ENCODE measurements at places on chromosomes 7 and 10. TPM values are rescaled to one million over a fixed set of nuclear protein-coding genes. Genes with fewer than 3 reads are reported as not detected.

GRCh38 chr7:151423936-151424335 is 14.1 kb upstream of the WDR86 start:
- DNase-seq, result no peak

- no peak for DNase-seq
These were observed 17.0 kb upstream of the CASD1 start for GRCh38 chr7:94492601-94493000.

The UBE2H gene
- 84.2 TPM for total RNA-seq

DNA sequence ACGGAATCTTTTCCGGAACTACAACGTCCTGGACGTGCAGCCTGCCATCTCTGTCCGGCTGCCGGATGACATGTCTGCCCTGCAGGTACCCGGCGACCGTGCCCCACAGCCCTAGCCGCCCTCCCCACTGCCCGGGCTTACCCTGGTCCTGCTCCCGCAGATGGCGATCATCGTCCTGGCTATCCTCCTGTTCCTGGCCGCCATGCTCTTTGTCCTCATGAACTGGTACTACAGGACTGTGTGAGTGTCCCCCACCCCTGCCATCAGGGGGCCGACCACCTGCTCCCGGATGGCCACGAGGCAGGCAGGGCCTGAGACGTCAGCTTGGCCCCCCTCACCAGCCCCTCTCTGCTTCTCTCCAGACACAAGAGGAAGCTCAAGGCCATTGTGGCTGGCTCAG is 38.0 kb upstream of the VSIR start:
- no peak for DNase-seq

The LBX1 gene
- total RNA-seq, result not detected

The CALML3 gene
- not detected for total RNA-seq

- no peak for DNase-seq
These were observed 90.5 kb downstream of the WDFY4 start for GRCh38 chr10:48775206-48775517.

- no peak for DNase-seq
These were observed 372.2 kb downstream of the DPP6 start for GRCh38 chr7:154424350-154424749.

The ITPRID1 gene
- total RNA-seq, result not detected

DNA sequence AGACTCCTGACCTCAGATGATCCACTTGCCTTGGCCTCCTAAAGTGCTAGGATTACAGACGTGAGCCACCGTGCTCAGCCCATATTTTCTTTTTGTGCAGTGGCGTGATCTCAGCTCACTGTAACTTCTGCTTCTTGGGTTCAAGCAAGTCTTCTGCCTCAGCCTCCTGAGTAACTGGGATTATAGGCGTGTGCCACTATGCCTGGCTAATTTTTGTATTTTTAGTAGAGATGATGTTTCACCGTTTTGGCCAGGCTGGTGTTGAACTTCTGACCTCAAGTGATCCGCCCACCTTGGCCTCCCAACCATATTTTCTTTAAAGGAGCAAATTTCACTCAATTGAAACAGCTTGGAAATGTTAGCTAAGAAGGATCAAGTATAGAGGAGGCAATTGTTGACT is 16.5 kb downstream of the GBF1 start:
- DNase-seq, result no peak

DNA sequence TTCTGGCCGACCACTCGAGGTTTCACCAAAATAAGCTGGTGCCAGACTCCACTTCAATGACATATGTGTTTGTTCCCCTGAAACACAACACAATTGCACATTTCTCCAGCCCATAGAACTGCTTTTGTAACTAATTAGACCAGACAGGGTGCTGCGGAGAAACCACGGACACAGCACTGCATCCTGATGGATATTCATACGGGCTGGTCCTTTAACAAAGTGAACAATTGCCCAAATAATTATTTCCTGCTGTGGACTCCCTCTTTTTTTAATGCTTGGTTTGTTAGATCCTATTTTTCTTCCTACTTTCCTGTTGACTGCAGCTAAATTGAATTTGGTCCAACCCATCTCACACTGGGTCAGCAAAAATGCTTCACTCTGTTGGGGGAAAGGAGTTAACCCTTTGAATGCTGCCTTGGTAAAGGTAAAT is 198.6 kb upstream of the BMPER start:
- DNase-seq, result no peak

DNA sequence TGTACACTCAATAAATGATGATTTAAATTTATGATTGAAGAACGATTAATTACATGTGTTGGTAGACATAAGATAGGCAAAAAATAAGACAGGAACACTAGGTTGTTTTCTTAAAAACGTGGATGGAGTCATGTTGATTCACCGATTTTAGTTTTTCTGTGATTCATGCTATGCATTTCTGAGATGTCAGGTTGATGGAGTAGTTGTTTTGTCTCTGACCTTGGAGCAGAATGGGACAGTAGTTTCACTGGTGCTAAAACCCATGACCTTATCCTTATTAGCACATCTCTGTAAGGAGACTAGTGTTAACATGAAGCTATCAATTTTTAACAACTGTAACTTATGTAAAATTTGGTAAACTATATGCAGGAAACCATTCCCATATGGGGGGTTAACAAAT is 611.6 kb upstream of the FZD8 start:
- DNase-seq, result no peak

DNA sequence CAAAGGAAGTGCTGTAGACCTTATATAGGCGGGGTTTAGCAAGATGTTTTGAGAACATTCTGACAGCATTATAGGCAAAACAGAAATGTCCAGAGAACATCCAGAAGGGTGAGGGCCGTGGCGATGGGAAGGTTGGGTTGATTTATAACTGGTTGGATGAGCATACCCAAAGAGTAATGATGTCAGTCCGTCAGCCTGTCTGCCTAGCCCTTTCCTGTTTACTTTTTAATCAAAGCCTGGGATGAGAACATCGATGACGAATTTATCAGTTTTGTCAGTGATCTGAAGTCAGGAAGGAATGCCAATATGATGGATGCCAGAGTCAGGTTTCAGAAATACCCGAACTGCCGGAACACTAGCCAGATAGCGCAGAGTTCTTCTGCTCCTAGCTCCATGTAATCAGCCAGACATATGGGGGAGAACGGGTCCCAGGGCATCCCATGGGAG is 33.8 kb upstream of the TRIM8 start:
- no peak for DNase-seq

The CRTAC1 gene
- not detected for total RNA-seq

The GDI2 gene
- 109 TPM for total RNA-seq

GRCh38 chr7:50421043-50421442 is 29.1 kb downstream of the FIGNL1 start:
- no peak for DNase-seq

DNA sequence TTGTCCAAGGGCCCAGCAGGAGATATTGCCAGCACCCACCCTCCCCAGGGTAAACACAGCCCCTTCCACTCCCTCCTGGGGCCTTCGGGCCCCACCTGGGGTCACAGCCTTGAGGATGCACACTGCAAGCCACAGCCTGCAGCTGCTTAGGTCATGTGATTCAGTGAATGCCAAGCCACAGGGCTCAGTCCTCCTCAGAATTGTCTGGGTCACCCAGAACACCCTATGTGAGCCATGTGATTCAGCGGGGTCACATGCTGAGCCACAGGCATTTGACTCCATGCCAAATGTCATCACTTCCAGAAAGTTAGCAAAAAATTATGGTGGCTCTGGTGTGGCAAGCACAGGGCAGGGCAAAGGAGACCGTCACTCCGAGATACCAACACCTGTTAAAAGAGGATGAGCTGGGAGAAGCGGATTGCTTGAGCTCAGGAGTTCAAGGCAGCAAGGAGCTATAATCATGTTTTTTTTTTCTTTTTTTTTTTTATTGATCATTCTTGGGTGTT is 17.2 kb upstream of the PSAP start:
- DNase-seq, result no peak

DNA sequence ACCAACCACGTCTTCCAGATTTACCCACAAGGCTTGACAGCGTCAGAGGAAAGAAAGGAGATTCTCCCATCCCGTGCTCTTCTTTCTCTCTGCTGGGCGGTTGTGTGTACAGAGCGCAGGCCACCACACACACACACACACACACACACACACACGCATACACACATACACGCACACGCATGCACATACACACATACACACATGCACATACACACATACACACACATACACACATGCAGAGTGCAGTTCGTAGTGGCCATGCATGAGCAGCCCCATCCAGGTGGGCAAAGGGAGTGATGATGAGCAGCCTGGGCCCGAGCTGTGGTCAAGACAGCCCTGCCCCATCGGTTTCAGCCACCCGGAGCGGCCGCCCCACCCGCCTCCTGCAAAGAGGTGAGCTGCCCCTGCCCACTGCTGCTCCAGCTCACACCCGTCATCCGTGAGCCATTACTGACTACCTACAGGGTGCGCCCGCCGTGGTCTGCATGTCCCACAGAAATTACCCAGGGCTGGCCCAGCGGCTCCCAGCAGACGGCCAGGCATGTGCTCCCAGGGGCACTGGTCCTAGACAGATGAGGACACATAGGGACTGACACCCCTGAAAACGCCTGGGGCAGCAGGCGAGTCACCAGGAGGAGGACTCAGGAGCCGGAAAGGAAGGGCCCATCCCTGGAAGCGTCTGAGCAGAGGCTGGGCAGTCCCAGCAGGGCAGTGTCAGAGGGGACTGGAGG is 69.6 kb downstream of the ASB13 start:
- DNase-seq, result no peak

- no peak for DNase-seq
These were observed 29.8 kb downstream of the HSPA12A start for GRCh38 chr10:116712519-116712918.

DNA sequence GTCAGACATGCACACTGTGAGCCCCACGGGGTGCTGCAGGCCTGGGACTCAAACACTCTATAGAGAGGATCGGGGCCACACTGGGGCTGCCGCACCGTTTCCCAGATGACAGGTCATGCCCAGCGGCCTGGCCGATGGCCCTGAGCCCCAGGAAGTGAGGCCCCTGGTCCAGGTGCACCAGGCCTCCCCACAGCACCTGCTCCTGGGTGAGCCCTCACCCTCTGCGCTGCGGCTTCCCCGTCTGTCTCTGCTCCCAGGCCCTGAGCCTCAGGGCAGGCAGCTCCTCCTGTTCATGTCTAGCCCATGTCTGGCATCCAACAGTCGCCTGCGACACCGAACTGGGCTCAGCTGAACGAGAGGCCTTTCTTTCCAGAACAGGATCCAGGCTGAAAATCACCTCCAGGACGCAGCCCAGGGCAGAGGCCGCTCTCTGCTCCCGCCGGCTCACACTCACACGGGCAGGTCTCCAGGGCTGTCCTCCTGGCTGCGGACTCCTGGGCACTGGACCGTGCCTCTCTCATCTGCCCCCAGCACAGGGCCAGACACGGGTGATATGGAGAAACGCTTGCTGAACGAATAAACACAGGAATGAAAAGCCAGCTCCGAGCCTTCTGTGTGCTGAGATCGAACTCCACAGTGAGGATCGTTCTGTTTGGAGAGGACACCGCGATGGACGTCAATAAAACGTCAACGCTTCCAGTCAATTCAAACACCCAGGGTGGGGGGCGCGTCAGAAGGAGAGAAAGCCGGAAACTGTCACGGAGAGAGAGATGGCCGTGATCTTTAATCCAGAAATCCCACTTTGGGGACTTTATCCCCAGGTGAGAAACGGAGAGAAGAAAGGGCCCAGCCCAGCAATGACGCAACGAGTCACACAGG is 202.4 kb downstream of the ELFN1 start:
- no peak for DNase-seq

DNA sequence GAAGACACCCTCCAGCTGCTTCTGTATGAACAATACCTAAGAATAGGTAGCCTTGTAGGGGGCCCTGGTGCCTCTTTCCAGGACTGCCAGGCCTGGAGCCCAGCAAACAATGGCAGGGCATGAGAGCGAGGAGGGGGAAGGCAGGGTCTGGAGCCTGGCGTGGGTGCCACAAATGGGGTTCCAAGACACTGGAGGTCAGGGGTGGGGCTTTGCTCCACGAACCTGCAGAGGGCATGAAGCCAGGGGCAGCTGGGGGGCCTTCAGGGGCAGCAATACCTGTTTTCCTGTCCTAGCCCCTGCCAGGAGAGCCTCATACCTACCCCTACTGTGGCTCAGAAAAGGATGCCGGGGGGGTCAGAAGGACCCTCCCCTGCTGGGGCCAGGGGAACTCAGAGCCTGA is 61.6 kb downstream of the SLC29A4 start:
- no peak for DNase-seq

DNA sequence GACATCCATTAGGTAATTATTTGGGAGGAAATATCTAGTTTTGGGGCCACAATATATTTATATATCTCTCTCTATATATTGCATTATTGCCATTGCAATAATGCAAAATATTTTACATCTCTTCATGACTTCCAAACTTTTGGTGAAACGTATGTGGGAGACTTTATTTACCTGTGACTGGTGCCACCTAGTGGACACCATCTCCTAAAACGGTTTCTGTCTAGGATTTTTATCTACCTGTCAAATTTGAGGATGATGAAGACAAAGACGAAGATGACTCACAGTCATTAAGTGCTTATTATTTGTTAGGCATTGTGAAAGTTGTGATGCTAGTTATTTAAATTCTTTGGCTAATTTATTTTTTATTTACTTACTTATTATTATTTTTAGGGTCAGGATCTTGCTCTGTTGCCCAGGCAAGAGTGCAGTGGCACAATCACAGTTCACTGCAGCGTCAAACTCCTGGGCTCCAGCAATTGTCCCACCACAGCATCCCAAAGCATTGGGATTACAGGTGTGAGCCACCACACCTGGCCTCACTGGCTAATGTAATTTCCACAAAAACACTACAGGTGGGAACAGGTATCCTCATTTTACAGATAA is 18.7 kb upstream of the CBLL1 start:
- peak; percentile 23 for DNase-seq

- DNase-seq, result no peak
These were observed 11.5 kb downstream of the STEAP2 start for GRCh38 chr7:90222811-90223725.

The NODAL gene
- not detected for total RNA-seq

The ATP5MK gene
- 135 TPM for total RNA-seq

DNA sequence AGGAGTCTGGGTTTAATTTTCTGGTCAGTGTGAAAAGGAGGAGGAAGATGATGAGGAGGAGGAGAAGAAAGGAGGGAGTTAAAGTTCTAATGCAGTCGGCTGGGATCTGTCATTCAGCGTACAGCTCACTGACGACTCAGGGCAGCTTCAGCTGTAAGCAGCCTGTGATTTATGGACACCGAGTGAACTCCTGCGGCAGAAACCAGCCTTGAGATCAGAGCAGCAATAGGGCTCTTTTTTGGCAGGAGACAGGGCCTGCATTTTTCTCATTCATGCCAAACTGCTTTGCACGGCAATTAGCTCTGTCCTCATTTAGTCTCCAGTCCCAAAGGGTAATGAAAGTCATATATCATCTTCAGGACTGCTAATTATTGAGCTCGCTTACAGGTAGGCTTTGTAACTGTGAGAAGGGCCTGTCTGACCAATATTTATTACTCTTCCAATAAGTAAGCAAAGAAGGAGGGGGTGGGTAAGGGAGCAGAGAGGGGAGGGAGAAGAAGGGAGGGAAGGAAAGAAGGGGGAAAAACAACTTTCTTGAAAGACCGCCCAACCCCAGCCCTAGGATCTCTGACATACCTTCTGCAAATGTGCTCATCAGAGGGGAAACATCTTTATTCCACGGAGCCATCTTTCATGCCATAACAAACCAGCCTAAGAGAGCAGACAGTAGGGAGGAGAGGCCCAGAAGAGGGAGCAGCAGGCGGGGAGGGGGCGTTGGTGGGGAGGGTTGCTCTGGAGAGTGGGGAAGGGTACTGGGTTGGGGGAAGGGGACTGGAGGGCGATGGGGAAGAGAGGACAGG is 48.1 kb upstream of the COMTD1 start:
- DNase-seq, result no peak

The DKK1 gene
- total RNA-seq, result not detected

Measured in T-helper 17 cell (primary cell).